Activated T-helper 17 cell treated with anti-CD3 and anti-CD28 coated beads, Interleukin-2, amount 50 U/mL, for 72 hours (primary cell): ENCODE measurements at places on chromosomes 5 and 9. TPM values are rescaled to one million over a fixed set of nuclear protein-coding genes. Genes with fewer than 3 reads are reported as not detected.
A peak's percentile ranks its signal among the peaks of the same experiment; 100 is the strongest.

Gene DOCK8
- total RNA-seq: 133 TPM

Gene CDK7
- total RNA-seq: 52.4 TPM

Gene FOXD4
- 0.24 TPM for total RNA-seq

Gene HAVCR2
- total RNA-seq: 46.9 TPM

Gene NTNG2
- total RNA-seq: 0.82 TPM

Gene SARDH
- total RNA-seq: 2.7 TPM

Gene PPP2R2B
- total RNA-seq: 2.2 TPM

Gene PRRC2B
- total RNA-seq: 157 TPM

Gene MOB3B
- total RNA-seq: 0.24 TPM

Gene SLC34A3
- not detected for total RNA-seq

DNA sequence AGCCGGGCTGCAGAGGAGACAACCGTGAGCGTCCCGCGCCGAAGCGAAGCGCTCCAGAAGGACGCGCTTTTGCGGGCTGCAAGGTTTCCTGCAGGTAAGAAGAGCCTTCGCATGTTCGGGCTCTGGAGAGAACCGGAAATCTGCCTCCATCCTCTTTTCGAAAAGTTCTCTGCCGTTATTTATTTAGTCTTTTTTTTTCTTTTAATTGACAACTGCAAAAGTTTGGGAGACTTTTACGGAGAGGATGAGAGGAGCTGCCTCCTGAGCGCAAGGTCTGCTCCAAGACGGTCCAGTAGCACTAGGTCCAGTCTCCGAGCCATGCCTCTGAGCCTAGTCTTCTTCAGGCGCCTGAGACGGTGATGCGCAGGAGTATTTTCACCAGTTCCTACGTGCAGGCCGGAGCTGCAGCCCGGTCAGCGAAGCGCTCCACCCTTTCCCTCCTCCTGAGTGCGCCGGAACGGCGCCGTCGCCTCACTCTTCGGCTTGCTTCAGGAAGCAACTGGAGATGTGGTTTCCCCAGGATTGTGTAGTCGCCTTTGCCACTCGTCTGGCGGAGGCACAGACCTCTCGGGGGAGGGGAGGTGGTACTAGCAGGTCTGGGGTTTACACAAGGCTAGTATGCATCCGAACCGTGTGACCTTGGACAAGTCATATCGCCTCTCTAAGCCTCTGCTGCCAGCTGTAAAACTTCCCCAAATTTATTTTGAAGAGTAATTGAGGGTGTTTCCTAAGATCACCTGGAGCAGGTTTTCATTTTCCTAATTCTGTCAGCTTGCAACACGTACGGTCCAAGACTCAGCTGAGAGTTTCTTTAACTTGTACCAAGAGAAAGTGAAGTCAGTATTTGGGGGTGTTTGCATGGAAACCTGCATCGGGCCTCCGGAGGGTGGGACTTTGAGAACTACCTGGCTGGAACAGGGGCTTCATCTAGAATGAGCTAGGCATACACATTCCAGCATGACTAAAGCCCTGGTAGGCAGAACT lies 4.5 kb downstream of the POU4F3 start:
- ATAC-seq: no peak

DNA sequence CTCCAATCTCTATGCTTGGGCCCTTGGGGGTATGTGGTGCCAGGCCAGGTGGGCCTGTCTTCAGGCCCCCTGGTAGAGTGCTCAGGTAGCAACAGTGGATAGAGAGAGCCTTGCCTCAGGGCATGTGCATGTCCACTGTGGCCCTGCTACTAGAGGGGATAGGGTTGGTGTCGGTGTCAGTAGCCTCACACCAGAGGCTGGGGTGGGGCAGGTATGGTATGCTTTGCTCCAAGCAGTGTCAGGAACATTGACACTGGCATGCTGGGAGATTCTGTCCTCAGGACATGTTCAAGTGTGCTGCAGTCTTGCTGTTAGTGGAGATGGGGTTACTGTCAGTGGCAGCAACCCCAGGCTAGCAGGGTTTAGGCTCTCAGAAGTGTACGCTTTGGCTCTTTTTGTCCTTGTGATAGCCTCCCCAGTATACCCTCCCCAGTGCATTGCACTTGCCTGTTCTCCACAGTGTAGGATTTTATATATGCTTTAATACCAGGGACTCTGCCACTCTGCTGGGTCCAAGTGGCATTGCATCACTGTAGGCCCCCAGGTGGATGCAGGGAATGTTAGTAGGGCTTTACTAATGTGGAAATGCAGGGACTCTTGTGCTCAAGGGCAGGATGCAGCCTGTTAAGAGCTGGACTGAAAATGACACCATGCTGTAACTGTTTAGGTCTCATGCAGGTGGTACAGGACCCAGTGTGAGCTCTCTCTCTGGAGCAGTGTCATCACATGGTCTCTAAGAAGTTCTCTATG lies 21.6 kb downstream of the RIC1 start:
- no peak for ATAC-seq

DNA sequence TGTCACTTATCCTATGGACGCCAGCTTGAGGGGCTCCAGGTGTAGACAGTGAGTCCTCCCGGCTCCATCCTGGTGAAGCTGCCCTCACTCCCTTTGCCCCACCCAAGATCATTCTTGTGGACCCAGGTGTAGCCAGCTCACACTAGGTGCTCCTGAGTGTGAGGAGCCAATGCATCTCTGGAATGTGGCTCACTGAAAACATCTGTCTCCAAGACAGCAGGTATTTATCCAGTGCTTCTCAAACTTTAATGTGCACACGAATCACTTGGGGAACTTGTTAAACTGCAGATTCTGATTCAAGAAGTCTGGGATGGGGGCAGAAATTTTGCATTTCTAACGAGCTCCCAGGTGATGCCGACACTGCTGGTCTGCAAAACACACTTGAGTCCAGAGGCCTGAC lies 13.5 kb upstream of the ENC1 start:
- ATAC-seq: no peak

- no peak for ATAC-seq
Measured at GRCh38 chr9:25255216-25255615, 423.0 kb downstream of the TUSC1 start.

- no peak for ATAC-seq
Measured at GRCh38 chr5:168096525-168096924, 194.9 kb upstream of the WWC1 start.

- ATAC-seq: no peak
Measured at GRCh38 chr5:158786390-158786789, 313.3 kb downstream of the EBF1 start.

GRCh38 chr5:68960961-68961360 lies 132.9 kb upstream of the SLC30A5 start:
- ATAC-seq: no peak

GRCh38 chr5:73375191-73375545 lies 73.4 kb downstream of the FOXD1 start:
- no peak for ATAC-seq

GRCh38 chr5:179470201-179470600 lies 80.2 kb upstream of the RUFY1 start:
- ATAC-seq: no peak

GRCh38 chr9:126965541-126966428 lies 51.2 kb downstream of the RALGPS1 start:
- peak; percentile 66 for ATAC-seq

DNA sequence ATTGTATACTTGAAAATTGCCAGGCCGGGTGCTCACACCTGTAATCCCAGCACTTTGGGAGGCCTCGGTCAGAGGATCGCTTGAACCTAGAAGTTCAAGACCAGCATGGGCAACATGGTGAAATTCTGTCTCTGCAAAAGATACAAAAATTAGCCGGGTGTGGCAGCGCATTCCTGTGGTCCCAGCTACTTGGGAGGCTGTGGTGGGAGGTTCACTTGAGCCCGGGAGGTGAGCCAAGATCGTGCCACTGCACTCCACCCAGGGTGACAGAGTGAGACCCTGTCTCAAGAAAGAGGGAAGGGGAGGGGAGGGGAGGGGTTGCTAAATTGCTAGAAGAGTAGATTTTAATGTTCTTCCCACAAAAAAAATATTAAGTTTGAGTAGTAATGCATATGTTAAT lies 53.2 kb downstream of the FNBP1 start:
- no peak for ATAC-seq

DNA sequence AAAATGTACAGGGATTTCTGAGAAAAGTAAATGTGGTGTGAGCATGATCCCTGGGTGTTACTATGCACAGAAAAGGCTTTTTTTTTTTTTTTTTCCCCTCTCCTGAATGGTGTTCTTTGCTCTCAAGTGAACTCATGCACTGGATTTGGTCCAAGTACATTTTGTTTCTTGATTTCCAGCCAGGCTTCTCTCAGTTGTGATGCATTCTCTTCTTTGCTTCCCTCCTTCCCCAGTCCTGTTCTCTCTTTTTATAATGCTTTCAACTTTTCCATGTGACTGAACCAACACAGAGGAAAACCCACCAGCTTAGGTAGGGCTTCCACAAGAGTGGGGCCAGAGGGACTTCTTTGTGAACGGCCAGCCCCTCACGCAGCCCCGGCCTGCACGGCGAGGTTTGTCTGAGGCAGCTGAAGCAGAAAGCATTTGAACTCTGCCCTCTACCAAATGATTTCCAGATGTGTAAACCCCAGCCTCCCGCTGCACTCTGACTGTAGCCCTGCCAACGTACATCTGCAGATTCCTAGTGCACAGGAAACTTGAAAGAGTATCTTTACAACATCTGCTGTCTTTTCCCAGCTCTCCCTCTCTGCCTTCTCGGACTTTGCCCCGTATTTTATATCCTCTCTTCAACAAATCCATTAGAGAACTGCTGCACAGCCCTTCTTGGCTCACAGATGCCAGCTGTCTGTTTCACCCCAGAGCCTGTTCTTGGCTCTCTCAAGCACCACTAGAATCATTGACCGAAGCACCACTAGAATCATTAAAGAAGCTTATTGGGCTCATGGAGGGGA lies 71.8 kb upstream of the CD180 start:
- ATAC-seq: no peak

GRCh38 chr5:16934677-16935153 lies 1.4 kb downstream of the MYO10 start:
- no peak for ATAC-seq

DNA sequence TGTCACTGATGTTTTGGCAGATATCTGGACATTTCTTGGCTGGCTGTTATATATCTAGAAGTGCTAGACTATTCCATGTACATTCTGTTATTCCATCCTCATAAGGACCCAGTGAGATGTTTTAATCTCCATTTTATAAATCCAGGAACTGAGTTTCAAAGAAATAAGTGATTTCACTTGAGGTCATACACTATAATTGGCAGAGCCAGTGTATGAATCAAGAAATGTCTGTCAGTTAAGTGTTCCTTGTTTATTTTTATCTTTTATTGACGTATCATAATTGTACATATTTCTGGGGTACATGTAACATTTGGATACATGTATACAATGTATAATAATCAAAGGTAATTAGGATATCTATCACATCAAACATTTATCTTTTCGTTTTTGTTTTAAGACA lies 338.3 kb upstream of the KLF4 start:
- no peak for ATAC-seq

- ATAC-seq: peak; percentile 66
Measured at GRCh38 chr5:134070725-134071613, 43.5 kb upstream of the TCF7 start.

DNA sequence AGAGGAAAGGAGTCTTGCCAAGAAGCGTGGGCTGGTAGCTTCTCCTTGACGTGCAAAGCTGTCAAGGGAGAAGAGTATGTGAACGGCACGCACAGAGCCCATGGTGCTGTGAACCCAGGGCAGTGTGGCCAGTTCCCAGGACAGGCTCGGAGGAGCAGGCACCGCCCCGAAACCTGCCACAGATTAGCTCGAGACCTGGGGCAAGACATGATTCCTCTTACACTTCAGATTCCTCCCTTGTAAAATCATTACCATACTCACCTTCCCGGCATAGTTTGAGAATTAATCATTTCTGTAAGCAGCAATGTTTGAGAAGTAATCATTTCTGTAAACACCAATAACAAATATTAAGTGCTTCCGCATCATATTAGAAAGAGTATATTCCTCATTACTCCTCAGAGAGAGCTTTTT lies 19.9 kb downstream of the GOLM1 start:
- ATAC-seq: no peak

DNA sequence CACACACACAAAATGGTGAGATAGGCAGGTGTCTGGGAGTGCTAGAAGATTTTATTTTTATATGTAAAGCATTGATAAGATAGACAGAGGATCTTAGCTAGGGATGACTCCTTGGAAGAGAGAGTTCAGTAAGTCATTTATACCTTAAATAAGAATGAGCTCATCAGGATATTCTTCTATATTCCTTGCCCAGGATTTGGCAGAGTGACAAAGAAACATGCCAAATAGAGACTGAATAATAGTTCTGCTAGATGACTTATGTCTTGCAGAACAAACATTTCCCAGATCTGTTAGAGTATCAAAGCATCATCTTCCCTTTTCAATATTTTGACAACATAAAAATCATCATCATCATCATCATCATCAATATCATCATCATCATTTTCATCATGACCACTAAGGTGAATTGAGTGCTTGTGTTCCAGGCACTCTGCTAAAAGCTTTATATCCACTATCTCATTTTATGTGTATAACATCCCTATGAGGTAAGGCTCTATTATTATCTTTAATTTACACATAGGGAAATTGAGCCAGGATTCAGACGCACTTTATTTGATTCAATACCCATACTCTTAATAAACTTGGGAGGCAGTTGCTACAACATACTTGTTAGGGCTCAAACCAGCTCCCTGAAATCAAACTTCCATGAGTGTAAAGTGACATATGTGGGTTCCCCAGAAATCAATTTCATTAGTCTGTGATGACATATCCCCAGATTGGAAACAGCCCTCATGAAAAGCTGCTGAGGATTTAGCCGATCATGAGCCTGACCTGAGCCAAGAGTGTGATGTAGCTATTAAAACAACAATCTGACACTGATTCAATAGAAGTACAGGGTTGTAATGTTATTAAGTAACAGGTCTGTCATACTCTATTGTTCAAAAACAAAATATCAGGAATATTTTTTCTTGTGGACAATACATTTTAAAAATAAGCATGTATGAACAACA lies 176.3 kb upstream of the SEMA6A start:
- no peak for ATAC-seq

DNA sequence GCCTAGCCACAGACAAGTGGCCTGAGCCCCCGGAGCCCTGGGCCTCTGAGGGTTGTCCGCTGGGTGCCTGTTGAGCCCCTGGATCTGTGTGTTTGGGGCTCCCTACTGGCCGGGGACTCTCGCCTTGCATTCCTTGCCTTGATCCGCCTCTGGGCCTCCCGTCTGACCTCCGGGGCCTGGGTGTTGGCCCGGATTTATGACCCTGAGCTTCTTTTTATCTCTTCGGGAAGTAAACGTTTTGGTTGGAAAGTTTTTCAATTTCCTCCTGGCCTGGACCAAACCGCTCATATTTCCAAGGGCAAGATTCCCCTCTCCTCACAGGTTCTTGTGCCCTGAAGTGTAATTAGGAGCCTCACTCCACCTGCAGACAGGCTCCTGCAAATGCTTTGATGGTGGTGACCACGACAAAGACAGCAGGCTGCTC lies 69.3 kb upstream of the EGFLAM start:
- ATAC-seq: no peak

DNA sequence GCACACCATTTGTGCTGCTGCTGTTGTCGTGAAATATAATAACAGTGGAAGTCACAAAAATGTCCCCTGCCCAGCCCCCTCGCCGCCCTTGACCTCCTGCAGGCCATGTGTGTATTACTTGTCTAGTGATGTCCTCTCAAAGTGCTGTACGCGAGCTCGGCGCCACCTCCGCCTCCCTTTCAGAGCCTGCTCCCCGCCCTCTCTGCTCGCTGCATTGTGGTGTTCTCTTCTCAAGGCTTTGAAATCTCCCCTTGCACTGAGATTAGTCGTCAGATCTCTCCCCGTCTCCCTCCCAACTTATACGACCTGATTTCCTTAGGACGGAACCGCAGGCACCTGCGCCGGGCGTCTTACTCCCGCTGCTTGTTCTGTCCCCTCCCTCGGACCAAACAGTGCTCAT lies 14.7 kb upstream of the CFAP157 start:
- no peak for ATAC-seq
